ENCODE measurements at places on chromosomes 3 and 15.

- DNase-seq, result no peak
Observed at GRCh38 chr3:38966811-38967692, 84.7 kb downstream of the SCN11A start.

GRCh38 chr15:36584511-36584910, 5.1 kb downstream of the CDIN1 start:
- DNase-seq, result no peak

DNA sequence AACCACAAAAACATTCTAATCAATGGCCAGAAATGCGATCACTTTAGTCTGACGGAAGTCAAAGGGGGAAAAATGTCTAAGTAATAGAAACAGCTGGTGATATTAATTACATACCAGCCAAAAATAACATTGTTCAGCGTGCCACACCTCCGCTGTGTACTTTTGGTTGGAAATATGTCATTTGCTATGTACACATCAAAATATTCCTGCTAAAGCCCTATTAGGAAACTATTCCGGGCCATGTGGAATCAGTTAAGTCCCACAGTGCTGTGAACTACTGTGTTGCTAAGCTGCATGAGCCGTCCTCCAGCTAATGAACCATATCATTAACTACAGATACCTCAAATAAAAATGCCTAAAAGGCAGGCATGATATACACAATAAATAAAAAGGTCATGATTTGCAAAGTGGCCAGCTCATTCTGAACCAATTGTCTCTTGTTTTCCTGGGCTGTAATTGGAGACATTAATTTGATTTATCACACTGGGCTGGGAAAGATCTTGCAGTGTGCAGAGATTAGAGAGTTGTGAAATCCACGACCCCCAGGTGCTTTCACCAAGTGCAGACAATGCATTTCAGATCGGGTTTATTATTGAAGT, 200.5 kb upstream of the LRTM1 start:
- DNase-seq, result no peak

- no peak for DNase-seq
Observed at GRCh38 chr3:6965881-6966280, 105.0 kb downstream of the GRM7 start.

GRCh38 chr3:155202626-155203025, 90.9 kb downstream of the STRIT1 start:
- DNase-seq, result no peak

- DNase-seq, result no peak
Observed at GRCh38 chr3:21168471-21168870, 582.5 kb downstream of the ZNF385D start.

- no peak for DNase-seq
Observed at GRCh38 chr3:16183601-16184270, 9.3 kb downstream of the GALNT15 start.

GRCh38 chr3:94420931-94421330, 358.1 kb downstream of the NSUN3 start:
- no peak for DNase-seq

All from NCI-H1436 treated with DMSO at 0.1 percent for 48 hours (cell line).